ENCODE measurements at places on chromosomes 3 and 15. TPM values are rescaled to one million over a fixed set of nuclear protein-coding genes. Genes with fewer than 3 reads are reported as not detected.

GRCh38 chr3:15579051-15579450 is 22.3 kb downstream of the HACL1 start:
- H3K27me3 ChIP-seq, result no peaks in the 10 kb centered on the region
- H3K36me3 ChIP-seq, result peaks cover 81% of the 10 kb centered on the region
- no peak for ATAC-seq
- H3K4me3 ChIP-seq, result no peak overlapping the region
- H3K27ac ChIP-seq, result peak overlapping the region; percentile 15

GRCh38 chr15:69852482-69852881 is 245.2 kb downstream of the TLE3 start:
- no peaks in the 10 kb centered on the region for H3K36me3 ChIP-seq
- no peaks in the 10 kb centered on the region for H3K4me1 ChIP-seq
- ATAC-seq, result no peak
- no peaks in the 10 kb centered on the region for H3K27me3 ChIP-seq
- H3K27ac ChIP-seq, result no peak overlapping the region

DNA sequence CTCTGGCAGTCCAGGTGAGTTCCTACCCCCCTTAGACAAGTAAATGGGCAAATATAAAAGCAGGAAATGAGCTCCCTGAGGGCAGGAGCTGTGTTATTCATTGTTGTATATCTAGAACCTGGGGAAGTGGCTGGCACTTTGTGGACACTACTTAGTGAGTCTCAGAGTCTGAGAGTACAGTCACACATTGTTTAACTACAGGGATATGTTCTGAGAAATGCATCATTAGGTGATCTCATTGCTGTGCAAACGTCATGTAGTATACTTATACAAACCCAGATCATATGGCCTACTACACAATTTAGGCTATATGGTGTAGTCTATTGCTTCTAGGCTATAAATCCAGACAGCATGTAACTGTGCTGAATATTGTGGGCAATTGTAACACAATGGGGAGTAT is 52.4 kb downstream of the DRD3 start:
- peaks cover 5% of the 10 kb centered on the region for H3K4me1 ChIP-seq
- no peak overlapping the region for H3K4me3 ChIP-seq

- peak; percentile 55 for ATAC-seq
- H3K4me1 ChIP-seq, result peaks cover 23% of the 10 kb centered on the region
- peak within 1 kb of the TSS; percentile 91 for H3K27ac ChIP-seq
- peak within 1 kb of the TSS; percentile 96 for H3K4me3 ChIP-seq
Measured at GRCh38 chr3:186930143-186930640, at the start of gene ST6GAL1. ST6GAL1 (plus strand) TSS chr3:186930526; CDS start chr3:187042704, 112,178 bp downstream.

GRCh38 chr15:75051191-75051608 is 27.8 kb downstream of the PPCDC start:
- H3K27ac ChIP-seq, result no peak overlapping the region
- H3K4me3 ChIP-seq, result no peak overlapping the region

DNA sequence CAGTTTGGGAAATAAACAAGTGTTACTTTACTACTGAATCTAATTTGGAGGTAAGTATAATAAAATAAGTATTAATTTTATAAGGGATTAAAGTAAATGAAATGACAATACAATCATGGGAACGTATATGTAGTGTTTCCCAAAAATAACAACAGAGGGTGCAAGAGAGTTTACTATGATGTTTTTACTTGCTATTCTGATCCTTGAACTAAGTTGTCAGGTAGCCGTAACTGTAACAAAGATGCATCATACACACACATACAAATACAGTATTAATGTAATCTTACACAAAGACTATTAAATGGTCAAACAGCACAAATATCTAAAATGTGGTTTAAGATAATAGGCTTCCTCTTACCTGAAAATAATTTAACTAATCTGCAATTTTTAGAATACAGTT is 311.4 kb downstream of the TBC1D5 start:
- no peak overlapping the region for H3K4me3 ChIP-seq
- no peak for ATAC-seq
- H3K27ac ChIP-seq, result no peak overlapping the region
- H3K36me3 ChIP-seq, result no peaks in the 10 kb centered on the region

DNA sequence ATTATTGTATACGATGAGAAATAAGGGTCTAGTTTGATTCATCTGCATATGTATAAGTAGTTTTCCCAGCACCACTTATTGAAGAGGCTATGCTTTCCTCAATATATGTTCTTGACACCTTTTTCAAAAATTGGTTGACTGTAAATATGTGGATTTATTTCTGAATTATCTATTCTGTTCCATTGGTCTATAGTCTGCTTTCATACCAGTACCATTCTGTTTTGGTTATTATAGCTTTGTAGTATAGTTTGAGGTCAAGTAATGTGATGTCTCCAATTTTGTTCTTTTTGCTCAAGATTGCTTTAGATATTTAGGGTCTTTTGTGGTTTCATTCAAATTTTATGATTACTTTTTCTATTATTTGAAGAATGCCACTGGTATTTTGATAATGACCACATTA is 103.8 kb upstream of the LIPC start:
- no peaks in the 10 kb centered on the region for H3K36me3 ChIP-seq
- peaks cover 28% of the 10 kb centered on the region for H3K4me1 ChIP-seq
- ATAC-seq, result no peak

GRCh38 chr3:8311321-8311720 is 190.3 kb upstream of the LMCD1 start:
- no peak overlapping the region for H3K4me3 ChIP-seq
- no peak overlapping the region for H3K27ac ChIP-seq
- no peak for ATAC-seq

Gene ACKR4
- total RNA-seq, result not detected

Gene CHST2
- 7.9 TPM for total RNA-seq
